Left ventricle myocardium inferior (tissue), 1 donor: ENCODE measurements at places on chromosomes 16 and 17. TPM values are rescaled to one million over a fixed set of nuclear protein-coding genes. Genes with fewer than 3 reads are reported as not detected.

GRCh38 chr17:62206550-62206949 lies 141.5 kb upstream of the MED13 start:
- no peak for DNase-seq

GRCh38 chr16:12002447-12003006 lies 26.0 kb downstream of the SNX29 start:
- no peak for DNase-seq

- no peak for DNase-seq
Measured at GRCh38 chr17:27265333-27265732, 28.6 kb upstream of the WSB1 start.

The CRAMP1 gene
- 12.3 TPM for total RNA-seq

The CACNG4 gene
- not detected for total RNA-seq

The PPL gene
- total RNA-seq, result 7.6 TPM

DNA sequence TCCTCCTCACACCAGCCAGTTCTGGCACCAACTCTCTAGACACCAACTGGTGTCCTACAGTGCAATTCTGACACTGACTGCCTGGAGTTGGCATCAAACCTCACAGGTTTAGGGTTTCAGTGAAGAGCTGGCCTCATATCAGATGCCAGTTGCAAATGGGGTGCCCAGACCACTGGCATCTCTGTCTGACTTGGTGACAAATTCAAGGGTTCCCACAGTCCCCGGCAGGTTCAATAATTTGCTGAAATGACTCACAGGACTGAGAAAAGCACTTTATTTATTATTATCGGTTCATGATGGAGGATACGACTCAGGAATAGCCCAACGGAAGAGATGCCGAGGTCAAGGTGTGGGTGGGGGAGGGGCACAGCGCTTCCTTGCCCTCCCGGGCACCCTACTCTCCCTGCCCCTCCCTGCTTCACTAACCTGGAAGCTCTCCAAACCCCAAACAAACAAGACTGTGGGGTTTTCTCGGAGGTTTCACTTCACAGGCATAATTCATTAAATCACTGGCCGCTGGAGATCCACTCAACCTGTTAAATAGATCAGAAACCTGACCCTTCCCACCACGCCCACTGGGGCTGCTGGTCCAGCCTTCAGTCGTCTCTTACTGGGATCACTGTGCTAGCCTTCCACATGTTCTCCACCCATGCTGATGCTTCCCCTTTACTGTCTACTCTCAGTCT lies 1.7 kb upstream of the NLRP1 start:
- DNase-seq, result no peak

The ZNF287 gene
- 9.9 TPM for total RNA-seq

The HEATR9 gene
- total RNA-seq, result not detected

GRCh38 chr16:71520550-71520949 lies 5.7 kb upstream of the CHST4 start:
- no peak for DNase-seq

DNA sequence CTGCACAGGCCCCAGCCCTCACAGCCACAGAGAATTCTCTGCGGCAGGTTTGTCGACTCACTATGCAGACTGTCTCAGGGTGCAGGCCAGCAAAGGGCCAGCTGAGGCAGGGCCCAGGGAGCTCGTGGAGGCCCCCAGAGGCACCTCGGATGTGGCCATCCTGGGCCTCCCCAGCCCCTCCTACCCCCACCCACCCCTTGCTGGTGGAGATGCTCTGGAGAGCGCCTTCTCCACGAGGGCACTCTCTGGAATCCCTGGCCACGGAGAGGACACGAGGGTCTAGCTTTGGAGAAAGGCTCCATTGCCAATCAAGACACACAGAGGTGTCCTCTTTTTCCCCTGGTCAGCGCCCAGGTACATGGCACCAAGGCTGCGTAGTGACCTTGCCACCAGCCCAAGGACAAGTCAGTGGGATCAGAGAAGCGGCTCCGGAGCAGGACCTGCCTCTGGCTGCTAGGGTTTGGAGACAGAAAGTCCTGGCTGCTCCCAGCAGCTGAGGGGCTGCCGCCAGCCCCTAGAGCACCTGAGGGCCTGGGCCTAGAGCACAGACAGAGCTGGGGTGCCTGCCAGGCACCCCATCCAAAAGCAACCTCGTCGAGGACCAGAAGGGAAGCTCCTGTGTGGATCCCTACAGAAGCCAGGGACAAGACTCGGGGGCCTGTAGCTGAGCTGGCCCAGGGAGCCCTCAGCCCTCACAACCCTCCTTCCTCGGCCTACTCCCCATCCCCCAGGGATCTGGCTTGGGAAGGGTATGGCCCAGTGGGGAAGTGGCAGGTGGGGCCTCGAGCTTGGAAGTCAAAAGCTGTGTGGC lies 18.7 kb downstream of the ARL2BP start:
- no peak for DNase-seq

GRCh38 chr16:29804455-29805231 lies 1.7 kb upstream of the MAZ start:
- peak; percentile 67 for DNase-seq

DNA sequence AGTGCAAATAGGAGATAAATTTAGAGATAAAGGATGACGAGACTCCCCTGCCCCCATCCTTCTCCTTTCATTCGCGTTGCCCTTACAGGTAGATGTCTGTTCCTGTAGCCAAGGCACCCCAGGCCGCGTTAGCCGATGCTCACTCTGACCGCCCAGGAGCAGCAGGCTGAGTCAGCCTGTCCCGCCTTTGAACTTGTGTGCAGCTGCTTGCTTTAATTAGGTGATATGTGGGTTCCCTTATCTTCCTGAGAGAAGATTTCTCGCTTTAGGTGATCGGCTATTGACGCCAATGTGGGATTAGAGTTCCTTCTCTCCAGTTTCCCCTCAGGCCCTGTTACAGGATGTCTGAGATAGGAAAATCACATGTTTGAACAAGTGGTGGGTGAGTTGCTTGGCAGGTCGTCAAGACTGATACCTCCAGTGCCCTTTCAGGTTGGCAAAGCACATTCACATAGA lies 119.5 kb downstream of the MSI2 start:
- no peak for DNase-seq

GRCh38 chr16:58518083-58518979 lies 3.0 kb downstream of the SETD6 start:
- DNase-seq, result no peak

DNA sequence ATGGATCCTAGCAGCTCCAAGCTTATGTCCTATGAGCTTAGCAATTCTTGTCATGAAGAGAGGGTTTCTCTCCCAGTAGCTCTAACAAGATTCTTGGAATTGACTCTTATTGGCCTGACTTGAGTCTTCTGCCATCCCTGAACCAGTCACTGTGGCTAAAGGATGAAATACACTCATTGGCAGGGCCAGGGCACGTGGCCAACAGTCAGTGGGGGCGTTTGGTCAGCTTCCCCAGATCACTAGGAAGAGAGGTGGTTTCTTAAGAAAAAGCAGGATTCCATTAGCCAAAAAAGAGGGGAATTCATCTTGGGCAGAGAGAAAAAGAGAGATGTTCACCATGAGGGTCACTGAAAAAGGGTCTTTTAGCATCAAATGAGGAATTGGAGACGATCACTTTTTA lies 363.2 kb downstream of the SNX29 start:
- no peak for DNase-seq

- no peak for DNase-seq
Measured at GRCh38 chr16:86138121-86139085, 239.4 kb downstream of the IRF8 start.

The AGRP gene
- total RNA-seq, result not detected

- DNase-seq, result no peak
Measured at GRCh38 chr17:16483021-16483645, 8.9 kb downstream of the LRRC75A start.

The KIF18B gene
- 0.49 TPM for total RNA-seq

- no peak for DNase-seq
Measured at GRCh38 chr16:15649727-15650018, 372 bp upstream of the NDE1 start.

The C16orf74 gene
- 2.3 TPM for total RNA-seq

DNA sequence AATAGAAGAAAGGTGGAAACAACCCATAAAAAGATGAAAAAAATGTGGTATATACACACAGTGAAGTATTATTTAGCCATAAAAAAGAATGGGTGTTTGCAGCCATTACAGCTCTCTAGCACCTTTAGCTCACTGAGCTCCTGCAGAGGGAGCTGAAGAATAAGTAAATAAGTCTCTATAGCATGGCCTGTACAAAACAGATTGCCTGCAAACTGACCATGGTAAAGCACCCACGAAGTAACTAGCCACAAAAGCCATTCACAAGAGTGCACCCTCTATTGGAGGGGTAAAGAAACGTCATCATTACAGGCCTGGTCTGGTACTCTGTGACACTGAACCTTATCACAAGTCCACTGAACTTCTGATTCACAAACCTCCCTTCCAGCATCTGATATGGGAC lies 76.3 kb downstream of the USP32 start:
- no peak for DNase-seq

The RTN4RL1 gene
- 4.0 TPM for total RNA-seq

The APOBR gene
- total RNA-seq, result 0.38 TPM

DNA sequence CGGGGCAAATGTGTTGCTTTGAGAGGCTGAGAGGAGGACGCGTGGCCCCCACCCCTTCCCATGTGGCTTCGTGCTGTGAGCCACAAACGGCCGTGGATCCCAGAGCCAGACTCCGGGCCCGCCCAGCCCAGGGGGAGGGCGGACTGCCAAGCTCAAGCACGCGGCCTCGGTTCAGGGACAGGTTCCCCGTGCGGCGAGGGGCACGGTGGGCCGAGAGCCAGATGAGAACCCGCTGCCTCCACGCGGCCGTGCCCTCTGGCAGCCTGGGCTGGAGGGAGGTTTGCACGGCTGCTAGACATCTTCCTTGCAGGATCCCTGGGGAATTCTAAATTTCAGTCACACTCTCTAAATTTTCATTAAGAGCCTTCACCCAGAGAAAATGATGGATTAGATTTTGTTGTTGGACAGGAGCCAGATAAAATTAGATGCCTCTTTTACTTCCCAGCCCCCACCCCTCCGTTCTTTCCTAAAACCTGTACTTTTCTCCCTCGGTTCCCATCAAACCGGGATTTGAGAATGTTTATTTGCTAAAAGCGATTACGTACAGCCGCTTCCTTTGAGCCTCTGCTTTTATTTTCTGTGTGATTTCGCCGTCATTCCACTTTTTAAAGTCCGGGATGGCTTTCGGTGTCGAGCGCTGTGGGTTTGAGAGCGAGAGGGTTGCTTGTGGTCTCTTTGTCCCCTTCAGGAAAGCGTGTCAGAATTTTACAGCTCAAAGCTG lies 25.0 kb upstream of the GNG13 start:
- no peak for DNase-seq

The KRT33B gene
- total RNA-seq, result not detected

The FOXF1 gene
- 0.33 TPM for total RNA-seq
